ENCODE measurements at places on chromosomes 12 and 14.

- peak; percentile 67 for DNase-seq
Measured at GRCh38 chr12:92784356-92784755, 81.6 kb downstream of the PLEKHG7 start.

- no peak for DNase-seq
Measured at GRCh38 chr12:53754188-53754585, 2.4 kb upstream of the CISTR start.

- DNase-seq: no peak
Measured at GRCh38 chr12:3511760-3512159, 20.8 kb downstream of the PRMT8 start.

DNA sequence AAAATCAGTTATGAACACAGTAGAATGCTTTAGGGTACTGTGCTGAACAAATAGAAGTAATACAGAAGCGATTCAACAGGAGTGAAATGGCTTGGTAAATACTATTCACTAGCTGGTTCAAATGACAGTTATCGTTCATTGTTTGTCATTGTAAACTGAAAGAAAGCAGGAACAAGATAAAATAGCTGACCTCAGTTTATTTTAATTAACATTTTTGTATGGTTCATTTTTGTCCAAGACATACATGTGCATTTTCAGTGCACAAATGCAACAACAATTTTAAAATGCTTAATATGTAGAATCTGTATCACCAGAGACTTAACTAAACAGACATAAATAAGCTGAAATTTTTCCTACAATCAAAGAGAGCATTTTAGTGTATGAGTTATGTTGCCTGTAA, 49.9 kb downstream of the ALX1 start:
- DNase-seq: no peak

GRCh38 chr14:31419967-31420318, 407 bp downstream of the HEATR5A start:
- peak; percentile 49 for DNase-seq

DNA sequence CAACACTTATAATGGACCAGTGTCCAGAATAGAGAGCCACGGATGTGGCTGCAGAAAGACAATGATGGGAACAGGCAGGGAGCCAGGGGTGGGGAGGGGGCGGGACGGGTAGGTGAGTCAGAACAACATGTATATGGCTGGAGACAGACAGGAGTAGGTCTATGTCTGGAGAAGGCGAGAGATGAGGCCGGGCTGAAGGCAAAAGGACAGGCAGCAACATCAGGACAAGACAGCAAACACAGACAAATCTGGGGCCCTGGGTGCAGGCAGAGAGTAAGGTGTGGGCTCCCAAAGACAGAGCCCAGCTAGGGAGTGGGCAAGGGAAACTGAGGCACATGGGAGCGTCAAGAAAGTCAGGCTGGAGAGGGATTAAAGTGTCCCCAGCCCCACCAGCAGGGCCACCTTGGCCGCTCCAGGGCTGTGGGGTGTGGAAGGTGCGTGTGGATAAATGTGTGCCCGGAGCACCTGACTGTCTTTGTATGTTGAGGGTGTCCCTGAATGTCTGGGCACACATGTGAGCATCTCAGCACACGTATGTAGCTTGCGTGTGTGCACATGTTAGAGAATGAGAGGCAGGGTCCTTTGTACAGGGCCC, 44.1 kb downstream of the FAM222A start:
- no peak for DNase-seq

GRCh38 chr12:48454667-48455066, 17.7 kb upstream of the ANP32D start:
- peak; percentile 62 for DNase-seq

DNA sequence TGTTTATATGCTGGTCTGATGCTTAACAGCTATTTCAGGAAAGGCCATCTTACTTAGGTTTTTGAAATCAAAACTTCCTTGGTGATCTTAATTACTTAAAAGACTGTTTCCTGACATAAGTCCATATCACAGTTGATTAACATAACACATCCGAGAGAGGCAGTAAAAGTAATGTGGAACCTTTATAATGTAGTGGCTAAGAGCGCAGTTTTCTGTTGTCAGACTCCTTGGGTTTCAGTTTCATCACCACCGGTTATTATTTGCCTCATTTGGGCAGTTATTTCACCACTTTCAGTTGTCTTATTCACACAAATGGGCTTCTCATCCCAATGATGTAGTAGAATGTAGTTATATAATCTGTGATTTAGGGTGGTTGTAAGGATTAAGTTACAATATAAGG, 30.9 kb downstream of the TBC1D15 start:
- DNase-seq: no peak

DNA sequence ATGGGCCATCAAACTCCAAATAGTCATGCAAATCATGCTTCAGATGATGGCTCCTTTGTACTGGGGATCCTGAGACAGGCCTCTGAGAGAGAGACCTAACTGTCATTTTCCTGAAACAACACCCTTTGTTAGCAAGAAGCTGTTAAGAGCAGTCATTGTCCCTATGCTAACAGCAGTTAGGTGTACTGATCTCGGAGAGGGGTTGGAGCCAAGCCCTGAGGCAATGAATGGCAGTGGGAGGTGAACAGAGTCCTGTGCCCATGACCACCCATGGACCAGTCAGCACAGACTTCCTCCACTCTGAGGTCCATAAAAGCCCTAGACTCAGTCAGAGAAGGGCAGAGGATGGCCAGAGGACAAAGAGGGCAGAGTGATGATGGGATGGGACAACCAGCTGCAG, 747.6 kb upstream of the LRFN5 start:
- DNase-seq: no peak

DNA sequence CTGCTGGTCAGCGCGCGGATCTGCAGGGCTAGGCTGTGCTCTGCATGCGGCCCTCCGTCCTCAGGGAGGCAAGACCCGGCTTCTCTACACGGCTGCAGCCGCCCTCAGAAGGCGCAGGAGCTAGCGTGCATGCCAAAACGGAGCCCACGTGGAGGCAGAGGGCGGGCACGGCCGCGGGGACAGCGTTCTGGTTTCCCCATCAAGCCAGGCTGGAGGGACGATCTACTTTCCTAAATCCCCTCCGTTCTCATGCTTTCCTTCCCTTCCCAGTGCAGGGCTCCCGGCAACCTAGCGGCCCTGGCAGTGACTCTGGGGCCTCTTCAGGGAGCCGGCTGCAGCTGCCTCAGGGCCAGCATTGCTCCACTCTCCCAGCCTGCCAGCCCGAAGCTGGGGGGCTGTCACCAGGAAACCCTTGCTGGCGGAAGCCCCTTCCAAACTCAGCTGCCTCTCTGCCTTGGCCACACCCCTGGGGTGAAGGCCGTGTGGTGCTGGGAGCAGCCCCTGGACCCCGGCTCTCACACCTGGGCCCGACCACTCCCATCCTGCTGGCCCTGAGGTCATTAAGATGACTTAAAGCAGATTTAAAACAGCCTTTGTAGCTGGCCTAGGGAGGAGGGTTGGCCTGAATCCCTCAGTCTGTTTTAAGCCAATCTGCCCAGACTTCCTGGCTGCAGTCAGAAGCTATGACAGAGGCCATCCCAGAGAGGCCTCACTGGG, 9.2 kb upstream of the GOLGA3 start:
- DNase-seq: no peak

GRCh38 chr12:121176826-121177529, 33.0 kb upstream of the P2RX4 start:
- no peak for DNase-seq

DNA sequence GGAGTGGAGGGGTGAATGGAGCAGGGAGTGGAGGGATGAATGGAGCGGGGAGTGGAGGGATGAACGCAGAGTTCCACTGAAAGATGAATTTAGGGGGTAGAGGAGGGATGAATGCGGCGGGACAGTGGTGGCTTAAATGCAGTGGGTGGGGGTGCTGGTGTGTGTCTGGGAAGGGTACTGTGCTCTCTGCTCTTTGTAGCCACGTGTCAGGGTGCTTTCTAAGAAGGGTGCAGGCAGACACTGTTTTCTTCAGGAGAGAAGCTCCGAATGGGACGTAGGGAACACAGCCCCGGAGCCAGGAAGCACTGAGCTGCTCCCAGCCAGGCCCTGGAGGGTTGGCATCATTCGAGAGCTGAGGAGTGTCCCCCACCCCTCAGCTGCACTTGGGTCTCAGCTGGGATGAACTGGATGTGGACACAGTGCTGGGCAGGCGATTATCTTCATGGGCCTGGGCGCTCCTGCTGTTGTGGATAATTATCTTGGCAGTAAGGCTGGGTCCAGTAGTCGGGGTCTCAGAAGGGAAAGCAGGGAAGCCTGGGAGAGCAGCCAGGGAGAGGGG, 9.5 kb upstream of the CEP170B start:
- no peak for DNase-seq

DNA sequence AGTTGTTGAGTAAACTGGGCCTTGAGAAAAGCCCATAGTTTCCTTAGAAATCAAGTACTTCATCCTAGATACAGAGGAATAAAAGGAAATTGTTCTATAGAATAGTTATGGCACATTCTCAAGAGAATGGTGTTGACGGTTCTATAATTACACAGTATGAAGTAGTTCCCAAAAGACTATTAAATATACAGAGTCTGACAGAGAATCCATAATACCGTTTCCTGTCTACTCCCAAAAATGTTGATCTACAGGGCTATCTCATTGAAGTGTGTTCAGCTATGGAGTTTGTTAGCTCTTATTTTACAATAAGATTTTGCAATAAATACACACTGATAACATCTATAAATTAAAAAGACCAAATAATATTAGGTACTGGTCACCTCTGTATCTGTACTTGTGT, 799.7 kb downstream of the RPS29 start:
- no peak for DNase-seq
